ENCODE measurements at places on chromosomes 5 and 9.

DNA sequence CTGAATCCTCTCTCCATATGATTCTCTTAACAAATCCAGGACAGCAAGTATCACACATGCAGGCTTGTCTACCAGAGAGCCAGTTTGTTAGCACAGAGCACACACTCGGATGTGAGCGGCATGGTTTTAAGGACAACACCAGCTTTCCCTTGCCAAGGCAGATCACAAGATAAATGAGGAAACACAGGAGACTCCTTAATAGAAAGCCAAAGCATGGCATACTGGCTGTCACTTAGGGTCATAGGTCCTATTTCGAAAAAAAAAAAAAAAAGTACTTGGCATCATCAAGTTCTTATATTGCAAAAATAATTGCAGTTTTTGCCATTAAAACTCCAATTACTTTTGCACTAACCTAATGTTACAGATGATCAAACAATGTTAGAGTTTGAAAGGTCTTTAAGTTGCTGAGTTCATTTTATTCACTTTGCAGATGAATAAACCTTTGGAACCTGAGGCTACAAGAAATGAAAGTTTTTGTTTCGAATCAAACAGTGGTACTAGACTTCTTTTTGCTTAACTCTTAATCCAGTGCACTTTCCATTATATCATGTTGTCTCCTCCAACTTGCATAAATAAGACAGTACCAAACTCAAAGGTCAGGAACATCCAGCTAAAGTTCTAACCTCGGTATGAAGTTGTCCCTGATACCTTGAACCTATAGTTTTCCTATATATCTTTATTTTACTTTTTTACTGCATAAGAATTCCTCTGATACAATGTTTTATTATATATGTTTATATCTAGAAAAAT, 138.5 kb downstream of the MPDZ start:
- no peak for DNase-seq

GRCh38 chr5:40141896-40142295, 537.8 kb upstream of the PTGER4 start:
- no peak for DNase-seq

DNA sequence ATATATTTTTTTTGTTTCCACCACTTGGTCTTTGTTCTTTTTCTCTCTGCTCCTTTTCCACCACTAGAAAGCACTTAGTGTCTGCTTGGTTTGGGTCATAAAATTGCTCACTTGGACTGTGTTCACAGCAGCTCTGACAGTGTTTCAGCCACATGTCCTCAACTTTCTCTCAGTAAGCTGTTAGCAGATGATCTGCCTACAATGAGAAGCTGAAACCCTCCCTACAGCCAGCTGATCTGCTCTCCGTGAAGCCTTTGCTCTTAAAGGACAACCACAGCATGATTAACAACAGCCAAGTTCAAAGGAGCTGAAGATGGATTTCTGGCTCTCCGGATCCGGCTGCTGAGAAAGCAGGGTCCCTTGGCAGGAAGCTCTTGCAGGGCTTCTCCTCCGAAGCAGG, 31.6 kb downstream of the PRLR start:
- DNase-seq: no peak

- no peak for DNase-seq
These were observed 7.5 kb downstream of the UNC5A start for GRCh38 chr5:176817841-176818377.

DNA sequence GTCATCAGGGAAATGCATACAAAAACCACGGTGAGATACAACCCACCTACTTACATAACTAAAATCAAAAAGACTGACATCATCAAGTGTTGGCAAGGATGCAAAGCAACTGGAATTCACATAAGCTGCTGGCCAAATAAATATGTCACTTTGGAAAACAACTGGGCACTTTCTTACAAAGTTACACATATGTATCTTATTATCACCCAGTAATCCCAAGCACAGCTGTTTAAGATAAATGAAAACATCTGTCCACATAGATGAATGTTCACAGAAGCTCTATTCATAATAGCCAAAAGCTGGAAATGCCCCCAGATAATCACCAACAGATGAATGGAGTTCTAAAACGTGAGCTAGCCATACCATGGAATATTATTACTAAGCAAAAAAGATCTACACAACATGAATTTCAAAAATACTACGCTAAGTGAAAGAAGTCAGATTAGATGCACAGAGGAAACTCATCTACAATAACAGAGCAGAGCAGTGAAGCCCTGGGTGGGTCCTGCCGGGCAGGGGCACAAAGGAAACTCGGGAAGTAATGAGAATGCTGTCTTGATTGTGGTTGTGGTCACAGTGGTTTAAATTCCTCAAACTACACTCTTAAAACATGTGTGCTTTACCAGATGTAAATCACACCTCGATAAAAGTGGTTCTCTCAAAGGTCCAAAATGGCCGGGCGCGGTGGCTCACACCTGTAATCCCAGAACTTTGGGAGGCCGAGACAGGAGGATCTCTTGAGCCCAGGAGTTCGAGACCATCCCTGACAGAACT, 8.5 kb downstream of the CAMSAP1 start:
- no peak for DNase-seq

DNA sequence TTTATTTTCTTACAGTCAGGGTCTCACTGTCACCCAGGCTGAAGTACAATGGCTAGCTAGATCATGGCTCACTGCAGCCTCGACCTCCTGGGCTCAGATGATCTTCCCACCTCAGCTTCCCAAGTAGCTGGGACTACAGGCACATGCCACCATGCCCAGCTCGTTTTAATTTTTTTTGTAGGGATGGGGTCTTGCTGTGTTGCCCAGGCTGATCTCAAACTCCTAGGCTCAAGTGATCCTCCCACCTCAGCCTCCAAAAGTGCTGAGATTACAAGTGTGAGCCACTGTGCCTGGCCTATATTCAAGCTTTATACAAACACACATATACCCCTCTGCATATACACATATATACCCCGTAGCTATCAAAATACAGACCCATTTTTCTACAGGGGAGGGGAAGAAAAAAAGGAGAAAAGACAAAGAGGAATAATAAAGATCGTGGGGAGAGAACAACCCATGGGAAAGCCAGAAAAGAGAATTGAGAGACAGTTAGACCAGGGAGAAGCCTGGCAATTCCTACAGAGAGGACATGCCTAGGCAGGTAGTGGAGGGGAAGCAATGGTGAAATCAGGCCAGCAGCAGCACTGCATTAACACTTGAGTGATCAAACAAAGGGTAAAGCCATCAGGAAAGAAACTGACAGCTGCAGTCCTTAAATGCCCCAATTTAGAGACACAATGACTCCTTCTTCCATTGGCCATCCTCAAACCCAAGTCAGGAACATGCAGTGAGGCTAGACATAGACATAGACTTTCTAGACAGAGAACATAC, 102.7 kb downstream of the EFNA5 start:
- no peak for DNase-seq

GRCh38 chr5:51159164-51159563, 224.1 kb upstream of the ISL1 start:
- DNase-seq: no peak

- DNase-seq: no peak
These were observed 8.9 kb downstream of the ZFAND5 start for GRCh38 chr9:72356041-72356582.

DNA sequence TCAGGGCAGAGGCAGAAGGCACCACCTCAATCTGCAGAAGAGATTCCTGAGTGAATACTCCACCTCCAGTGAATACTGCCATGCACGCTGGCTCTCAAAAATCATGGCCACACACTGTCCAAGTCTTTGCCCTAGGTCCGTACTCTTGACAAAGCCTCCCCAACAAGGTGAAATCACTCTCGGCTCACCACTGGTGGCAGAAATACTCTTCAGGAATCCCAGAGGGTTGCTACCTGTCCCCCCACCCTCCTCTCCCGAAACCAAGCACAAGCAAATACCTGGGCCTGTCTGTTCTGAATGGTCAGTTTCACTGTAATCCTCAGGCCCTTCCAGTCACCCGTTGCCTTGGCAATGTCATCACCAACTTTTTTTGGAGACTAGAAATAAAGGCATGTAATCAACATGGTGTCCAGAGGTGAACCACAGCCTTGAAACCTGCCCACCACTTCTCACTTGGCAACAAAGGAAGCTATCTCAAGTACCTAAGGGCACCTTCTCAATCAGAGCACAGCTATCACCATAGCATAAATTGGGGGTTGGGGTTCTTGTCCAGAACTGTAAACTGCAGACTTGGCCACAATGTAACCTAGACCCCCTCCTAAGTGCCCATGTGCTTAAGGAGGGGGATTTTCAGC, 1.8 kb downstream of the RPL12 start:
- DNase-seq: no peak

GRCh38 chr9:119003882-119004617, 365.2 kb downstream of the BRINP1 start:
- no peak for DNase-seq

DNA sequence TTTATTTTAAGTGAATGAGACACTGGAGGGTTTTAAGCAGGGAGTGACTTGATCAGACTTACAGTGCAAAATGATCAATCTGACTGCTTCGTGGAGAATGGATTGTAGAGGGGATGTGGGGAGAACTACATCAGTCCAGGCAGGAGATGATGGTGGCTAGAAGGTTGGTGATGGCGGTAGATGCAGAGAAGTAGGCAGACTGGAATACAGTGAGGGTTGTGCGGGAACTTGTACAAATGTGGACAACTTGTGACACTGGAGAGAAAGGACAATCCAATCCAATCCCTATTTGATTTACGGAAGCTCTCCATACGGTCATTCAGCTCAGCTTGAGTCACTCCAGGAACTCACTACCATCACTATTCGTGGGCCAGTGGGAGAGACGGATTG, 593 bp downstream of the TIGD6 start:
- no peak for DNase-seq

DNA sequence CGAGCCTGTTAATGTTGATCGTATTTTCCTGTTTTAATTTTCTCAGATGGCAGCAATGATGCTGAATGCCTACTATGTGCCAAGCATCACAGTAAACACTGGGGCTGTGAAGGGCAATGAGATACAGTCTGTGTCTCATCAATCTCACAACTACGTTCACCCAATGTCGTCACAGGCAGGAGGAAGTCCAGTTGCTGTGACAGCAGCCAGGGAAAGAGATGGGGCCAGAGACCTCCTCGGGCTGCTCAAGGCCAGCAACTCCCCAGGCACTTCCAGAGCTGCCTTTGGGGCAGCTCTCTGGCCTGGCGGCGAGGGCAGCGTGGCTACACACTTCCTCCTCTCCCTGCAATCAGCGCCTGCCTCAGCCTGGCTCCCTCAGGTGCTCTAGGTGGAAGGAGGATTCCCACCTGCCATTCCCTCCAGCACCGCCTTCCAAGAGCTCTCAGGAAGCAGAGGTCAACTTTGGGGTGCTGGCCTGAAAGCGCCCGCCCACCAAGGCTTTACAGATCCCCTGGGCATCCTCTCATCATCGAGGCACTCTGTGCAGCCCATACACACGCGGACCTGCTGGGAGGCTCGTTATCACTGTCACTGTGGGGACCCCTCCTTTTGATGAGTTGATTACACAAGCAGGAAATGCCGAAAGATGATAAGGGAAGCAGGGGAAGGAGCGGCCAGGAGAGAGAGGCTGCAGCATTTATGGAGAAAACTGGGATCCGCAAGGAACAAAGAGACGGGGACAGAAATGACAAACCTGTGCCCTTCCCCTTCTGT, 159.2 kb downstream of the ZDHHC21 start:
- no peak for DNase-seq

GRCh38 chr5:56148453-56148971, 84.6 kb downstream of the ANKRD55 start:
- DNase-seq: no peak

GRCh38 chr5:153498516-153498915, 8.0 kb downstream of the GRIA1 start:
- DNase-seq: no peak

DNA sequence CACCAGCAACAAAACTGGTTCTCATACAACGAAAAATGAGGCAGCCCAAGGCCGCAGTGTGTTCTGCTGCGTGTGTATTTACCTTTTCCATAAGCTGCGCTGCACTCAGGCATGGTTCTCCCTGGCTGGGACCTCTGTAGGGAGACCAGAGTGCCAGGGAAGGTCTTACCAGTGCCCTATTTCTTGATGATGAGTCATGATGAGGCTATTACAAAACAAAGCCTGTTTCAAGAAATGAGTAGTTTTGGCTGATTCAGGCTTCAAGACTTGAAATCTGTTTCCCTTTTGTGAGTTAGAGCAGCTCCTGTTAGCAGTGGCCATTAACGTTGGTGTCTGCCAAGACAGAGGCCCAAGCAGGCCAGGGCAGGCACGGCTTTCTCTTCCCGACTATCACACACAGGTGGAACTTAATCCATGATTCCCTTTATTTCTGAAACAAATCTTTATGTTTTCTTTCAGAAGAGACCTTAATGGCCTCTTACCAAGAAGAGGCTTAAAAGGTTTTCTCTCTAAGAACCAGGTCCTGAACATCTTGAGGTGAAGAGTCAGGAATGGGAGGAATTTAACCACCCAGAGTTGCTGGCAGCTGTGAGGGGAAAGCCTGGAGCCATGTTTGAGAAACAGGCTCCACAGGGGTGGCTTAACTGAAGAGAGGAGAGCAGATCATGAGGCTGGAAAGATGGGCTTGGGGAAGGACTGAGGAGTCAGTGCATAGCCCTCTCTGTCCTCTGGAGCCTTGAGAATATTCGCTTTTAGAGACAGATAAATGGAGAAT, 41.4 kb upstream of the TIFAB start:
- DNase-seq: no peak

GRCh38 chr9:70073193-70073592, 29.5 kb downstream of the MAMDC2 start:
- no peak for DNase-seq

GRCh38 chr5:58752104-58752503, 169.2 kb downstream of the RAB3C start:
- no peak for DNase-seq

- no peak for DNase-seq
These were observed 22.2 kb downstream of the COL27A1 start for GRCh38 chr9:114177423-114178064.

DNA sequence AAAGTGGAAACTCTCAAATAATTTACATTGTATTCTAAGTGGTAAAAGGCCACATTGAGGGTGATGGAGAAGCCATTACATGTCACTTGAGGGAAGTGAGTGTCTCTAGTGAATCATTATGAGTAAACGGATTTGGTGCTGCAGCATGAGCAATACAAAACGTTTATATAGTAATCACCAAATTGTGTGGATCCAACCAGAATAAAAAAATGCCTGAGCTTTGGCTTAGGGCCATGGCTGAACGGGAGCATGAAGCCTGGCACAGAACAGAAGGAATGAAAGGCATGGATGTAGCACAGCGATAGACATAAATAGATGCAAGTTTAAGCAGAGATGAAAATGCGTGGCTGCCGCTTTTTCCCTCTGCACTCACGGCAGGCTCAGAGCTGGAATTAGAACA, 58.3 kb downstream of the PTTG1 start:
- no peak for DNase-seq

DNA sequence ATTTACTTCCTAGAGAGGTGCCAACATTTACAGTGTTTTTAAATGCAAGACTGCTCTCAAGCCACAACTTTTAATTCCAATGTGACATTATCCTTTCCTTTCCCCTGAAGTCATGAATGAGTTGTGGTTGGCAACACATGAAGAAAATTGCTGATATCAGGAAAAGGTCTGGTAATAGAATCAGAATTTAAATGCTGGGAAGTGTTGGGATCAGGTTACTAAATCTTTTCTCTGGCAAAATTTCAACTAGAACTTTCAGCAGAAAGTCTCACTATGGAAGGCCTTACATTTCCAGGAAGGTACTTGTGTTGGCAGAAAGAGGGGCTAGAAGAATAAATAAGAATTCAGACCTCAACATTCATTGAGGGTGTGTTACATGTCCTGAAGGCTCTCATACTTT, 10.6 kb upstream of the SLC44A1 start:
- DNase-seq: no peak

All from stimulated activated CD8-positive, alpha-beta memory T cell treated with anti-CD3 and anti-CD28 coated beads, Interleukin-15, amount 100 ng/mL, for 4 hours (primary cell).